GM03348 (cell line): ENCODE measurements at places on chromosomes 7 and 10.
A peak's percentile ranks its signal among the peaks of the same experiment; 100 is the strongest.

- peak; percentile 95 for DNase-seq
These were observed 302.7 kb downstream of the RPS24 start for GRCh38 chr10:78336402-78336791.

DNA sequence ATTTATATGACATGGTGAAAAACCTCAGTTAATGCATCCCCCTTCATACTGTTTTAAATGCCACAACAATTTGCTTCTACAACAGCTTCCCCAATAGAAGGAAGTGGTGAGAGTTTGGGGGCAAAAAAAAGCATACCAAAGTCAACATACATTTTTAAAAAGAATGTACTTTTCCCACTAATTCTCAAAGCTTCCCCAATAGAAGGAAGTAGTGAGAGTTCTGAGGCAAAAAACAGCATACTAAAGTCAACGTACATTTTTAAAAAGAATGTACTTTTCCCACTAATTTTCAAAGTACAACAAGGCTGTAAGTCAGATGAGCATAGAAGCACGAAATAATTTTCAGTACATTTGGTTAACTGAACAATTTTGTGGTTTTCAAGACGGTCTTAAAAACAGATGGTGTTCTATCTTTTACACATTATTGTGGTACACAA, 24.0 kb downstream of the WASL start:
- no peak for DNase-seq

GRCh38 chr10:100349672-100350071, 2.6 kb downstream of the SCD start:
- DNase-seq = no peak

DNA sequence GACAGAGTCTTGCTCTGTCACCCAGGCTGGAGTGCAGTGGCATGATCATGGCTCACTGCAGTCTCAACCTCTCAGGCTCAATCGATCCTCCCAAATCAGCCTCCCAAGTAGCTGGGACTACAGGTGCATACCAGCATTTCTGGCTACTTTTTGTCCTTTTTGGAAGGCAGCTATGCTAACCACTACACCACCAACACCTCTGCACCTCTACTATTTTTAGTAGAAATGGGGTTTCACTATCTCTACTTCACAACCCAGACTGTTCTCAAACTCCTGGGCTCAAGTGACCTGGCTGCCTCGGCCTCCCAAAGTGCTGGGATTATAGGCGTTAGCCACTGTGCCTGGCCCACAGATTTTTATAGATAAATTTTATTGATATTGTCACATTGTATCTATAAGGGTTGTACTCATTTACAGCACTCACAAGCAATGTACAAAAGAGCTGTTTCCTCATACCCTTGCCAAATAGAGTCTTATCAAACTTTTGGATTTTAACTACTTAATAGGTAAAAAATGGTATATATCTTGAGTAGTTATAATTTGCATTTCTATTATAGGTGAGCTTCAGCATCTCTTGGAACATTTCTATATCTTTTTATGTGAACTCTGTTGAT, 23.7 kb downstream of the PRR15 start:
- DNase-seq = no peak

- DNase-seq = no peak
These were observed 7.3 kb downstream of the EVX1 start for GRCh38 chr7:27249724-27250556.

DNA sequence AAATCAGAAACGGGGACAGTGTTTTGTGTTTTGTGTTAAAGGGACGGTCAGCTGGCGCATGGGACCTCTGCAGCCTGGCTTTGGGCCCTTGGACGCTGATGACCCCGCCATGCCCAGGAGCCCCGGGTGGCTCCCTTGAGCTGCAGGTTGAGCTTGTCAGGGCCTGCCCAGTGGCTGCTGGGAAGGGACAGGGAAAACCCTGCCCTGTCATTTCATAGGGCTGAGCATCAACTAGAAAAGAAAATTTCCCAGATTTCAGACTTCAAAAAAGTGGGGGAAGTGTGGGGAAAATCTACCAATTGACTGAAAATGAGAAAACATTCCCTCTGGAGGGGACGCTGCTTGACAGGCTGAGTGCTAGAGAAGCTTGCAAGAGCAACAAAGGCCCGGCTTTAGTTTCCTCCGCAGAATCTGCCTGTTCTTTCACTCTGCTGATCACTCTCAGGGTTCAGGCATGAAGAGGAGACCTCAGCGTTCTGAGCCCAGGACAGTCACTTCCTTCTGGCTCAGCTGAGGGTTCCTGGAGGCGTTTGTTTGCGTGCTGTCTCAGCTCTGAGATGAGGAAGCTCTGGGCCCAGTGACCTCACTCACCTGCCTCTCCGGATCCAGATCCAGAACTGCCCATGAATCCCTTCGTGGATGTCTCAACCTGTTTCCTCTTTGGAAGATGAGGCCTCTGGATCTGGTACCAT, 18.6 kb upstream of the DNAJB6 start:
- peak; percentile 43 for DNase-seq
